Activated CD4-positive, alpha-beta memory T cell treated with anti-CD3 and anti-CD28 coated beads, Interleukin-2, amount 10 ng/mL, durations not matched to agents 7 days and 5 days (primary cell): ENCODE measurements at places on chromosomes 2 and 18. TPM values are rescaled to one million over a fixed set of nuclear protein-coding genes. Genes with fewer than 3 reads are reported as not detected.

Gene FEV
- not detected for total RNA-seq

Gene SCG2
- total RNA-seq: 0.15 TPM

Gene GPR75
- 1.7 TPM for total RNA-seq

Gene UGT1A8
- not detected for total RNA-seq

Gene MPHOSPH10
- 25.5 TPM for total RNA-seq

Gene FARP2
- 14.1 TPM for total RNA-seq

Gene PIEZO2
- not detected for total RNA-seq

Gene GPR45
- total RNA-seq: not detected

Gene KCNF1
- total RNA-seq: not detected

Gene ACTG2
- not detected for total RNA-seq

Gene COL6A3
- total RNA-seq: 1.3 TPM

Gene PDE6D
- total RNA-seq: 36.7 TPM

Gene CFAP53
- 0.83 TPM for total RNA-seq
